ENCODE measurements at places on chromosomes 6 and 20. TPM values are rescaled to one million over a fixed set of nuclear protein-coding genes. Genes with fewer than 3 reads are reported as not detected.
A peak's percentile ranks its signal among the peaks of the same experiment; 100 is the strongest.

Gene IP6K3
- total RNA-seq: not detected

GRCh38 chr6:155646443-155646842 is 190.8 kb upstream of the NOX3 start:
- DNase-seq: no peak

- DNase-seq: no peak
These were observed 22.0 kb upstream of the FRMD1 start for GRCh38 chr6:168100803-168101589.

- DNase-seq: peak; percentile 48
These were observed 121.5 kb upstream of the FOXQ1 start for GRCh38 chr6:1190366-1190765.

DNA sequence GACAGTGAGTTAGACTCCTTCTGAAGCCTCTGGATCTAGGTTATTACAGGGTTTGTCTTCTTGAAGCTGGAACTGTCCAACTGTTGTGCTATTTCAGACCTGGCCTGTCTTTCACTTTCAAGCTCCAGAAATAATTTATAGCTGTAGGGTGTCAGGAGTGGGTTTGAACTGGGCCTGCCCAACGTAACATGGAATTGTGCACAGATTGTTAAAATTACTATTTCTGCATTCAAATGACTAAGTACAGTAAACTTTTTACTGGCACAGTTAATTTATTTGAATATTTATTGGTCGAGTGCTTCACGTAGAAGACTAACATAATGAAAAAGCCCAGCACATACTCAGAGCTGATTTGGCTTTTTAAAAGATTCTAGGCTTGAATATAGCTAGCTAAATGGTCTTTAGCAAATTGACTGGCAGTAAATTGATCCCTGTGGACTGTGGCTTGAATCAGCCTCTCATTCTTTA is 74.3 kb downstream of the ARID1B start:
- DNase-seq: no peak

DNA sequence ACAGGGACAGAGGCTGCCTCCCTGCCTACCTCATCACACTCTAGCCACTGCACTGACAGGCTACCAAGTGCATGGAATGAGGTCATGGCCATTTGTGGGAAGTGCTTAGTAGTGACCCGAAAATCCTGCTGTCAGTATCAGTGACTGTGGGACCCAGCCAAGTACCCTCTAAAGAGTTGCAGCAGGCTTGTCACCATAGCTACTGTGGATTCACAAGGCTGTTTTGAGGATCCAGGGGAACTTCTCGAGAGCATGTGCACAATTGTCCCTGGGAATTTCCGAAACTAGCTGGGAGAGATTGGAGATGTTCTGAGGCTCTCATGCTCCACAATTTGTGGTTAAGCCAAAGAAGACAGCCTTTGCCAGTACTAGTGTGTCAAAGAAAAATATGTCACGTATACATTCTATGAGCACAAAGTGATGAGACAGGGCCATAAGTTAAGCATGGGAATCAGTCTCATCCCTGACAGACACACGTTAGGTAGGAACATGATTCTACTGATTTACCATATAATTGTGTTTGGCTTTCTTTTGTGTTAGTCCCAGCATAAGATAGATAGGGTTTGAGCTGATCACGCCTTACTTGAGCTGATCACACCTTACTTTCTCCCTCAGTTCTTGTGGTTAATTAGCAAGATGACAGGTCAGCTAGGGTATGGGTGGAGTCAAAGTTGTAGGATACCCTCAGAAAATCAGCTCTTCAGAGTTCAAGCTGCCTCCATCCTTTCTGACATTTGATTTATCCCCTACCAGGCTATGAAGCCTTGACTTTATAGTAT is 42.6 kb upstream of the TMEM170B start:
- no peak for DNase-seq

Gene SRMS
- not detected for total RNA-seq

- no peak for DNase-seq
These were observed 95.0 kb downstream of the TOX2 start for GRCh38 chr20:44009679-44009992.

DNA sequence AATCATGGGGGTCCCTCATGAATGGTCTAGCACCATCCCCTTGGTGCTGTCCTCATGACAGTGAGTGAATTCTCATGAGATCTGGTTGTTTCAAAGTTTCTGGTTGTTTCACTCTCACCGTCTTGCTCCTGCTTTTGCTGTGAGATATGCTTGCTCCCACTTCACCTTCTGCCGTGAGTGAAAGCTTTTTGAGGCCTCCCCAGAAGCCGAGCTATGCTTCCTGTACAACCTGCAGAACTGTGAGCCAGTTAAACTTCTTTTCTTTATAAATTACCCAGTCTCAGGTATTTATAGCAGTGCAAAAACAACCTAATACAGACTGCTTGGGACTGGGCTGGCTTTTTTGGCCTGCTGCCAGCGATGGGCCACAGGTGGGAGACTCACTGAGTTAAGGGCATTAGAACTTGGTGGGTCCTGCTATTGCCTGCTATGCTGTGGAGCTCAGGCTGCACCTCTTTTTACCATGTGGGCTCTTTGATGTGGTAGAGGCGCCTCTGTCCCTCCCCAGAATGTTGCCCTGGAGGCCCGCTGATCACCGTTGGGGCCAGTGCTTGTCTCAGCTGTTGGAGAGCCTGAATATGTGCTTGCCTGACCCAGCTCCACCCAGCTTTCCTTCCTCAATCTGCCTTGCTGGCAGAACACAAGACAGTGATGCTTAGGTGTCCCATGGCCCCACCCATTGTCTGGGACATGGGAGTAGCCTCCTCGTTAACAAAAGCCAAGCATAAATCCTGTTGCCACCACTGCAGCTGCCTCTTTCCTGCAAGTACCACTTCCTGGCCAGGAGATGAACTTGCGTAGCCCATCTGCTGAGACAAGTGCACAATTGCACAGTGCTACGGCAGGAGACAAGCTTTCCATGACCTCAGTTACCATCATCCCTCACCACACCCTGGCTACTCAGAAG is 47.1 kb downstream of the IGF2R start:
- no peak for DNase-seq

GRCh38 chr6:13355043-13355945 is 27.0 kb upstream of the TBC1D7 start:
- DNase-seq: no peak

Gene ADGRG6
- total RNA-seq: 134 TPM

GRCh38 chr6:43040542-43041257 is 13.0 kb downstream of the CUL7 start:
- no peak for DNase-seq

DNA sequence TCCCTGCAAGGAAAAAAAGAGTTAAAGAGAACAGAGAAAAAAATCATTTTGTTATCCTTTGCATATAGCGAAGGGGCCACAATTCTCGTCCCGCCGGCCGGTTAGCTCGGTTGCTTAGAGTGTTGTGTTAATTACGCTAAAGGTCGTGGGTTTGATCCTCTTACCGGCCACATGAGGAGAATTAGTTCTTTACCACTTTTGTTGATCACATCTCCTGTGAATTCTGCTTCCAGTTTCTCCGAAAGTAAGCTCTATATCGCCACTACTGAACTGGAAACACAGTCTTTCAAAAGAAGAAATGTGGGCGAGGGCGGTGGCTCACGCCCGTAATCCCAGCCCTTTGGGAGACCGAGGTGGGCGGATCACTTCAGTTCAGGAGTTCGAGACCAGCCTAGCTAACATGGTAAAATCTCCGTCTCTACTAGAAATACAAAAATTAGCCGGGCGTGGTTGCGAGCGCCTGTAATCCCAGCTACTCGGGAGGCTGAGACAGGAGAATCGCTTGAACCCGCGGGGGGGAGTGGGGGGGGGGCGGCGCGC is 13.4 kb downstream of the PRSS16 start:
- no peak for DNase-seq
